Activated naive CD4-positive, alpha-beta T cell treated with anti-CD3 and anti-CD28 coated beads, Interleukin-2, amount 50 U/mL, for 16 hours (primary cell): ENCODE measurements at places on chromosomes 16 and 17.

- DNase-seq: no peak
Observed at GRCh38 chr17:8327303-8327649, 12.4 kb upstream of the ODF4 start.

DNA sequence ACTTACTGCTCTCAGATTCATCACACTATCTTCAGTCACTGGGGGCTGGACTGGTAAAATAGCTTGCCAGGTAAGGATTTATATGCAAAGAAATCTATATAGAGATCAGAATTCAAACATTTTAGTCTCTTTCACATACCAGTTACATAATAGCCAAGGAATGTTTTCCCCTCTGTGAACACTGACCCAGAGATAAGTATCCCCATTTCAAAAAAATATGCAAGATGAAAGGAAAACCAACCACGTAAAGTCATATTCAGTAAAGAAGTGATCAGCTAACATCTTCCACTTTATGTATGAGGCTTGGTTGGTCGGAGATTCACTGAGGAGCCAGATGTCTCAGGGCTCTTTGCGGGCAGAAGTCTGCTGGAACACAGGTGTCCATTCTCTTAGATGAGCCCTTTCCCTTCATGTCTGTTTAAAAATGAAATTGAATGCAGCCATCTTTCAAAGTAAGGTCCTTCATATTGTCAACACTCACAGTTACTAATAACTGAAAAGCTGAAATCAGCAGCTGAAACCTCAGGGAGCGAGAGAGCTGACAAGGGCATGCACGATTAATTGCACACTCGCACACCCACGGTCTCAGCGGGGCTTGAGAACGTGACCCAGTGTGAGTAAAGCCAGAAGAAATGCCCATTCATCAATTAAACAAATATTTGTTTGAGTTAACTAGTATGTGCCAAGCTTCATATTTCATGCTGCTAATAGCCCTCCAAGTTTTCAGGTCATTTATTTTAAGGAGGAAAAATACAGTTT lies 161.2 kb downstream of the MRTFB start:
- DNase-seq: no peak

GRCh38 chr17:68292689-68293040 lies 1.4 kb downstream of the ARSG start:
- no peak for DNase-seq

GRCh38 chr17:13735861-13736260 lies 134.1 kb upstream of the HS3ST3A1 start:
- DNase-seq: no peak

DNA sequence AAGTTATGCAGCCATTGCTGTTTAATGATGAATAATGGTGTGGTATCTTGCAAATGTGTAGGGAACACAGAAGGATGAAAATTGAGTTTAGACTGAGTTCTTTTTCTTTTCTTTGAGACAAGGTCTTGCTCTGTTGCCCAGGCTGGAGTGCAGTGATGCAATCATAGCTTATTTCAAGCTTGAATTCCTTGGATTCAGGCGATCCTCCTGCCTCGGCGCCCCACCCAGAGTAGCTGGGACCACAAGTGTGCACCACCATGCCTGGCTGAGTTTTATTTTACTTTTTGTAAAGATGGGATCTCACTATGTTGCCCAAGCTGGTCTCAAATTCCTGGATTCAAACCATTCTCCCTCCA lies 74.6 kb upstream of the TBC1D3K start:
- DNase-seq: no peak

DNA sequence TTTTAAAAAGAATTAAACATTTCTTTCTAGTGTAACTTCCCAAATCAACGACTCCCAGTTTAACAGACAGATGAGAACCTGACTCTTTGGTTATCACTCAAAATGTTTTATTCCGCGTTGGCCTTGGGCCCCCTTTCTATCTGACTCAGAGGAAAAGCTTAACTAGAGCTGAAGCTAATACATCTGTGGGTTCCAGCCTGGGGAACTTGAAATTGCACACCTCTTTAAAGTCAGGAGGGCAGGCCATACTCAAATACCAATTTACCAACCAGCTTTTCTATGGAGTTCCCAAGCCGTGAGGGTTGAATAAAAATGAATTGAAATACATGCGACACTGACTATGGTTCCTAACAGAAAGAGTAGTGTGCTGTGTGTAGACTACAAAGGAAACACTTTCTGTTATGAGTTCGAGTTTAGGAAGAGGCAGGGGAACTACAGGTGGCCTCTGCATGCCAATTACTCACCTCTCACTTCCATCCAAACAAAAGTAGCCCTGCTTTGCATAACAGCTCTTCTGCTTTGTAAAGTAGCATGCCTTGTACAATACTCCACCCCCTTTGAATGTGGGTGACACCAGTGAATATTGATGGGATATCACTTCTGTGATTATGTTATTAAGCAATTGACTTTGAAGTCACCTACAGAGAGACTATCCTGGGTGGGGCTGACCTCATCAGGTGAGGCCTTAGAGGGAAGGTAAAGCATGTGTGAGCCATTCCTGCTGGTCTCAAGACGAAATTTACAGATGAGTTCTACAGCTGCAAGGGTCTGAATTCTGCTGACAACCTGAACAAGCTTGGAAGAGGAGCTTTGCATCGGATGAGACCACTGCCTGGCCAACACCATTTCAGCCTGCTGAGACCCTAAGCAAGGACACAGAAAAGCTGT lies 92.1 kb downstream of the WDR59 start:
- DNase-seq: no peak

- no peak for DNase-seq
Observed at GRCh38 chr16:87348616-87349157, 31.5 kb upstream of the C16orf95 start.

DNA sequence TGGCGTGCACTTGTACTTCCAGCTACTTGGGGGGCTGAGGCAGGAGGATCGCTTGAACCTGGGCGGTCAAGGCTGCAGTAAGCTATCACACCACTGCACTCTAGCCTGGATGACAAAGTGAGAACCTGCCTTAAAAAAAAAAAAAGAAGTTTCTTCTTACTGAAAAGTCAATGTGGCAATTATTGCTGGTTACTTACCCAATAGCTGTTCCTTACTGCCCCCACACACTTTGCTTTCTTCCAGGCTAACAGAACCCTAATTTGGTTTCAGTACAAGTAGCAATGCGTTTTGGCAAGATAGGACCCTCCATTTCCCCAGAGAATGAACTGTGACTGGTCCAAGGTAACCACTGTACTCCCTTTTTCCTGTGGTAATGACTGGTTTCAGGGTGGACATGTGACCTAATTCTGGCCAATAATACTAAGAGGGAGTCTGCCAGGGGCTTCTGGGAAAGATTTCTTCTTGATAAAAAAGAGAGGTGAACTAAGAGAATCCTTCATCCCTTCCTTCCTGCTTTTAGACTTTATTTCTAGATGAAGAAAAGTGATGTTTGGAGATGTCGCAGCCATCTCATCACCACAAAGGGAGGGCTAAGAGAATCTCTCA lies 58.8 kb upstream of the MSI2 start:
- no peak for DNase-seq

DNA sequence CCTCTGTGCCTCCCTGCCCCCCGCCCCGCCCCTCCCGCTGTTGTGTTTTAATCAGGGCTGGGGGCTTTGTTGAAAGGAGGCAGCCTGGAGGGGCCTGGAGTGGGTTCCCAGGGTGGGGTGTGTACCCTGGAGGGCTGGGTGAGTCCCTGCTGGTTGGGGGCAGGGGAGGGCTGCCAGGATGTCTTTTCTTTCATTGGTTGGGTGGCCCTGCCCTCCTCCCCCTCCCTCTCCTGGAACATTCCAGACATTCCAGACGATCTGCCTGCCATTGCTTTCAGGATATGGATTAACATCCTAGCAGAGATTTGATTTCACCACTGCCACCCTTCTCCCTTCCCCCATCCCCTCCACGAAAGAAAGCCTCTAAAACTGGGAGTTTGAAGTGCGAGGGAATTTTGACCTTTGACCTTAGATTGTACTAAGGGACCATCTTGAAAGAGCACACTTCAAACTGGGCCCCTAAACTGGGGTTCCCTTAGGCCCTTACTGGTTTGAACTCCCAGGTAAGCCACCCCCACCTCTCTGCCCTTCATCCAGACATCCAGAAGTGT lies 25.3 kb downstream of the IGF2BP1 start:
- no peak for DNase-seq

- DNase-seq: peak; percentile 49
Observed at GRCh38 chr16:88804552-88805339, 1.2 kb downstream of the CDT1 start.

GRCh38 chr17:62968445-62968923 lies 2.4 kb downstream of the TANC2 start:
- peak; percentile 42 for DNase-seq

GRCh38 chr16:21590287-21590686 lies 9.1 kb upstream of the METTL9 start:
- no peak for DNase-seq

- no peak for DNase-seq
Observed at GRCh38 chr17:12410717-12411116, 255.0 kb upstream of the MYOCD start.

GRCh38 chr17:50461550-50462132 lies 7.0 kb downstream of the CHAD start:
- DNase-seq: no peak

DNA sequence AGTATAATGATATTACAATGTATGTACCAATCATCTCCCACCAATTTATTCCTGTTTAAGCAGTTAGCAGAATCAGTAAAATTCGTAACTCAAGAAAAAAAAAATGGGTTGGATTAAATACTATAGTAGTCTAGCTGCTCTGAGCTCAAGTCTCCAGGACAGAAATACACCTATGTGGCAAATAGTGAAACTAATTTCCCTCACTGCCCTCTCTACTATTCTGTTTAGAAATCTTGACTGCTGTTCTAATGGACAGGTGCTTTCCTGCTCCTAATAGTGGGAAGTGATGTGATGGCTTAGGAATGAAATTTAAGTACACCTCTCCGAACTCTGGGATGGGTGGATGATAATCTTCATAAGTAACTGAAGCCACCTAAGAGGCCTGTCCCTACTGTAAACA lies 175.7 kb downstream of the KCNJ2 start:
- no peak for DNase-seq

- no peak for DNase-seq
Observed at GRCh38 chr16:74372953-74373846, 2.9 kb upstream of the NPIPB15 start.

GRCh38 chr16:22638393-22639206 lies 127.9 kb downstream of the NPIPB5 start:
- DNase-seq: no peak

GRCh38 chr17:31825961-31826691 lies 32.9 kb downstream of the COPRS start:
- no peak for DNase-seq

DNA sequence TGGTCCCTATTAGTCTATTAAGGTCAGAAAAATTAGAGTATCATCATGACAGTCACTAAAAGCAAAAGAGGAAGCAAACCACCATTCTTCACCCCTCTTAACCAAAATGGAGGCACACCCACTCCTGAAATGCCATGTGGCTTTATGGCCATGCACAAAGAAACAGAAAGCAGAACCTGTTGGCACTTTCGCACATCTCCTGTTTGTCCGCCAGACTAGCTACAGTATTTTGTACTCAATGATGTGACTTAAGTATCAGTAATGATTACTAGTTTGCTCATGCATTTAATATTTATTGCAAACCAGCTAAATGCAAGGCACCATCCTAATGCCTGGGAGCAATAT lies 70.2 kb upstream of the GNAO1 start:
- no peak for DNase-seq

DNA sequence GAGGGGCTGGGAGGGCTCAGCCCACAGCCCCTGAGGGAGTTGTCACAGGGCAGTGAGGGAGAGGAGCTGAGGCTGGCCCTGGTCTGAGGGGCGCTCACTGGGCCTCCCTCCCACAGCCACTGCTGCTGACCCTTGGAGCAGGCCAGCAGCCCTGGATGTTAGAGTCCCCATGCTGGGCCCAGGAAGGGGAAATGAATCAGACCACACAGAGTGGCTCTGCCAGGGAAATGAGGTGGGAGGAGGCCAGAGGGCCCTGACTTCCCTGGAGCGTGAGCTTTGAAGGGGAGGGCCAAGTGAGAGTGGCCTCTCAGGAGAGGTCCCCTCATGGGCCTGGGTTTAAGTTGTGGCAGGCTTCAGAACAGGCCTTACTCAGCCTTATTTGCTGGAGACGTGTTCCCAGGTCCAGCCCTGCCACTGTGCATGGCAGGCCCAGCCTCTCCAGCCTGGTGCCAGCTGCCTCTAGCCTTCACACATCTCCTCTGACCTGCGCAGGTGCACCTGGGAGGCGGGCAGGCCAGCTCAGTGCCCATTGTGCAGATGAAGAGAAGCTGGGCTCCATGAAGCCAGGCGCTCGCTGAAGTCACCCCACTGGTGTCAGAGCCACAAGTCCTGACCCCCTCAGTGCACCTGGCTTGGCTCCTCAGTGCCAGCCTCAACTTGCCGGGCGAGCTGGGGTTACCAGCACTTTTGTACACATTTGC lies 15.4 kb downstream of the GPT2 start:
- DNase-seq: no peak

DNA sequence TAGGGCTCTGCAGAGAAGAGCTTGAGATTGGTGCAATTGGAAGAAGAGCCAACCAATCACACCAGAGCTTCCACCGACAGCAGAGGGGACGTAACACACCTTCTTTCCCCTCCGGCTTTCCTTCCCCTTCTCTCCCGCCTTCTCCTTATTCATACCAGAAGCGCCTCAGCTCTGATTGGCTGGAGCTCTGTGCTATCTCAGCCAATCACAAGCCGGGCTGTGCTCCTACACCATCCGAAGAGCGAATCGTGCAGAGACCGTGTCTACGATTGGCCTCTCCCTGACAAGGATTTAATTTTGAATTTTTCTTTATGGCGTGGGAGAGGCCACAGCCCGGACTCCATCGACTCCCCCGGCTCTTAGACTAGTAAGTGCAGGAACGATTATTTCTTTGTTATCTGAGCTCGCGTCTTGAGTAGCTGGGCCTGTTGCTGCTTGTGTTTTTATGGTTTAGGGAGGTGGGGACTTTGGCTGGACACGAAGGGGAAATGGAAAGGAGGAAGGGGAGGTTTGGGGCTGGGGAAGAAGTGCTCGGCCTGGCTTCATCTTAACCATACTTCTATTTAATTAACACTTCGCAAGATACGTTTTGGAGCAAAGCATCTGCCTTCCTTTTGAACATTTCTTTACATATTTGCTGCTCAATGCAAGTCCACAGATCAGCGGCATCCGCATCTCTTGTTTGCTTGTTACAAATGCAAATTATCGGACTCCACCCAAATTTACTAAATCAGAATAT lies at the start of gene PRR11:
Gene PRR11 (plus strand): TSS at position 308 of the 739 bp plus-strand sequence. CDS start 14,007 bp downstream, outside the sequence.
- peak; percentile 89 for DNase-seq

- DNase-seq: no peak
Observed at GRCh38 chr16:4870138-4870671, 22.9 kb downstream of the UBN1 start.

- no peak for DNase-seq
Observed at GRCh38 chr16:67893743-67894399, 817 bp downstream of the PSKH1 start.

GRCh38 chr16:4976611-4977145 lies 18.5 kb downstream of the SEC14L5 start:
- no peak for DNase-seq

GRCh38 chr16:1398826-1399581 lies 15.5 kb downstream of the UNKL start:
- DNase-seq: no peak
